ENCODE measurements at places on chromosomes 5 and 9.

- no peak for DNase-seq
Measured at GRCh38 chr9:127136880-127137639, 14.6 kb upstream of the ANGPTL2 start.

DNA sequence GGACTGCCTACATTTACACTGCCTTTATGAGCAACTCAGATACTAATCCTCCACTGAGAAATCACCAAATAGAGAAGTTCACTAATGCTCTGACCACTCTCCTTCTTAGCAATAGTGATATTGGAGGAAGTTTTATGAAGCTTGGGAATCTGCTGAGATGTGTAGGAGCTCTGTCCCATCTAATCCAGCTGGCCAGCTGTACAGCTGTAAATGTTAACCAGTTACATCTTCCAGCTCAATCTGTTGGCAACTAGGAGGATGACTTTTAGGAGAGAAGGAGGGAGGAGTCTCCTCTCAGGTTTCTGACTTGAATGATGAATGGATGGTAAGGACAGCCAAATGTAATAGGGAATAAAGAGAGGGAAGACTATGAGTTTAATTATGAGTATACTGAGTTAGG is 36.3 kb upstream of the LRRC19 start:
- DNase-seq, result no peak

DNA sequence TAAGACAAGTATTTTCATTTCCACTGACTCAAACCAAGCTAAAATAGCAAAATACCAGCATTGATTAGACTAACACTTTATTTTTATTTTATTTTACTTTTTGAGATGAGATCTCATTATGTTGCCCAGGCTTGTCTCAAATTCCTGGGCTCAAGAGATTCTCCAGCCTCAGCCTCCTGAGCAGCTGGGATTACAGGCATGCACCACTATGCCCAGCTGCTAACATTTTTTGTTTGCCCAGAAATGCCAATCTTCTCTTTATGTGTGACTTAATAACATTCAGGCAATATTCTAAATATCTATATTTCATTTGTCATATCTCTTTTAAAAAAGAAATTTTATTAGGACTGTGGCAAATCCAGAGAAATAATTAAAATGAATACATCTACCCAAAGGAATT is 55.0 kb downstream of the OXCT1 start:
- no peak for DNase-seq

DNA sequence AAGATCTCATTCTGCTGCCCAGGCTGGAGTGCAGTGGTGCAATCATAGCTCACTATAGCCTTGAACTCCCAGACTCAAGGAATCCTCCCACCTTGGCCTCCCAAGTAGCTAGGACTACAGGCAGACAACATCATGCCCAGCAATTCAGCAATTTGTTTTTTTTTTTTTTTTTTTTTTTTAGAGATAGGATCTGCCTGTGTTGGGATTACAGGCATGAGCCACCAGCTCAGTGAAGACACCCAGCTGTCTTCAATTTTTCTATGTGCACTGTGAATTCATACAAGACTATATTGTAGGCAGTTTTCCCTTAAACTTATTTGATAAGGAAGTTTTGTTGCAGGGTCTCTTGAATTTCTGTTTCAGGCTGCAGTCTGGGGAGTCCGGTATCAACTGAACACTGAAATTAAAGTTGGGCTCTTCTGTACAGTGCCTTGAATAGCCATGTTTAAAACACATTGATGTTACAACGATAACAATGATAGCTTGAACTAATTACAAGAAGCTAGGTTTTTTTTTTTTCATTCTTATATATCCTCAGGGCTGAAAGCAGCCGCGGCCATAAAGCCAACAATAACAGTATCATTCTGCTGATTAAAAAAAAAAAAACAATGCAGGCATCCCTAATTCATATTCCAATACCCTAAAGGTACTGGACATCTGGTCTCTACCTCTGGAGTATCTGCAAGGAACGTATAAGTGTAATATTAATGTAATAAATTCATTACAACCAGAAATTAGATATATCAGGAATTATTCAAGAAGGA is 63.5 kb downstream of the MPDZ start:
- no peak for DNase-seq

- no peak for DNase-seq
Measured at GRCh38 chr9:125985998-125986655, 239.0 kb downstream of the PBX3 start.

DNA sequence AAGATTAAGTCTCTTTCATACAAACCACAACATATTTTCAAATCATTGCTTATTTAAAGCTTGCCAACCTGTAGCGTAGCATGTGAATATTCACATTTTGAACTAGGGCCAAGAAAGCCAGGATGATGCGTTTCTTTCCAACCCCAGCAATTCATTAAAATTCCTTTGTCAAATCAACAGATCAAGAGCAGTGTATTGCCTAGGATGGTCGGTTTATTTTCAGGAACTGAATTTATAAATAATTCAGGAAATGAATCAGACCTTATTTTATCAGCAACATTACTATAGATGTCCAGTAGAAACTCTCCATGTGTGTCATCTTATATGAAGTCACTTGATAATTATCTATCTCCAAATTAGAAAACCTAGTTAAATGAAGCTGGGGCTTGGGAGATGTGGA is 13.2 kb upstream of the AUH start:
- DNase-seq, result no peak

DNA sequence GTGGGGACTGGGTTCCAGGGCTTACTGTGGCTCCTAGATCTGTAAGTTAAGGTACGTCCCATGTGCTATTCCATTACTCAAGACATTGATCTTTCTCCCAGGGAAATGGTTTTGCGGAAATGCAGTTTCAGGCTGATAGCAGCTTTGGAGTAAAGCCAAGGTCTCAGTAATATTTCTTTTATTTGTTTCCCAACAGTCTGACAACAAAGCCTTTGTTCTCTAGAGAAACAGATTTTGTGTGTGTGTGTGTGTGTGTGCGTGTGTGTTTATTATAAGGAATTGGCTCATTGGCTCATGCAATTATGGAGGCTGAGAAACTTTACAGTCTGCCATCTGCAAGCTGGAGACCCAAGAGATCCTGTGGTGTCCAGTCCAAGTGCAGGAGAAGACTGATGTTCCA is 12.1 kb upstream of the POC5 start:
- DNase-seq, result no peak

All from DMS153 (cell line).